ENCODE measurements at places on chromosomes 4 and X.

DNA sequence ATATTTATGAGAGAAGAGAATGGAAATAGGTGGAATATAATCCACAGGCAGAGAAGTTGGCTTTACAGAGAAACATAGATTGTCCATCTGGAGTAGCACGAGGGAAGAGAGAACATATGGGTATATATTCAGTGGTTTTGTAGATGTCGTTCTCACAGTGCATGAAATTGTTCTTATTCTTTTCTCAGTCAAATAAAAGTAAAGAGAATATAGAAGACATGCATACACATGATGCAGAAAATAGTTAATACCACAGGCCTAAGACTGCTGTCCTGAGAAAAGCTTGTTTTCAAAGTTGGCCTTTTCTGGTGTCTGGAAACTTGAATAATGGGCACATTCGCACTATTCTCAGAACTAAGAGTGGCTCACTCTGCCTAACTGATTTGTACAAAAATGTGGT is 378.1 kb downstream of the GABRG1 start:
- DNase-seq, result no peak

- no peak for DNase-seq
Measured at GRCh38 chr4:176845636-176846035, 52.9 kb upstream of the VEGFC start.

DNA sequence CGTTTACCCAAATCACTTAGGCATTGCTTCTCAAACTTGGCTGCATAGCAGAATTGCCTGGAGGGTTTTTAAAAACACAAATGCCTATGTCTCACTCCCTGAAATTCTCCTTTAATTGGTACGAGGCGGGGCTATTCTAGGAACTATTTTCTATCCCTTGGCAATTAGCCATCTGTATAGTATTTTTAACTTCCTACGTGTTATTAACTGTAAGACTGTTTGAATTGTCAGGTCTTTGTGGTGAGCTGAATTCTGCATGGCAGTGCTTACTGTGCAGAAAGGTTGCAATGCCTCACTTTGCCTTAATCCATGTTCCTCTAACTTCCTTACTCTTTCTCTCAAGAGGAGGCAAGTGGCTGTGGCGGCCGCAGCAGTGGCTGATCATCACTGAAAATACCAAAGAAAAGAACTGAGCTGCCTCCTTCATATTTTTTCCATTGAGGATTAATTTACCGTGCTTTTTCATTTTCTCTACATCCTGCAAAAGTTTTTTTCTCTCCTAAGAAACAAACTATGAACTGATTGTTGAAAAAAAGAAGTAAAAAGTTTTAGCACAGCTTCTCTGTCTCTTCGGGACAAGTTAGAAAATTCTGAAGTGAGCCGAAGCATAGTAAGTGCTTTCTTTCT is at the start of gene SHROOM3:
Gene SHROOM3, plus strand, starts transcription at position 329 of the 627 bp plus-strand sequence. CDS start 824 bp downstream, outside the sequence.
- no peak for DNase-seq

GRCh38 chrX:20974326-20974725 is 399.9 kb upstream of the CNKSR2 start:
- DNase-seq, result no peak

DNA sequence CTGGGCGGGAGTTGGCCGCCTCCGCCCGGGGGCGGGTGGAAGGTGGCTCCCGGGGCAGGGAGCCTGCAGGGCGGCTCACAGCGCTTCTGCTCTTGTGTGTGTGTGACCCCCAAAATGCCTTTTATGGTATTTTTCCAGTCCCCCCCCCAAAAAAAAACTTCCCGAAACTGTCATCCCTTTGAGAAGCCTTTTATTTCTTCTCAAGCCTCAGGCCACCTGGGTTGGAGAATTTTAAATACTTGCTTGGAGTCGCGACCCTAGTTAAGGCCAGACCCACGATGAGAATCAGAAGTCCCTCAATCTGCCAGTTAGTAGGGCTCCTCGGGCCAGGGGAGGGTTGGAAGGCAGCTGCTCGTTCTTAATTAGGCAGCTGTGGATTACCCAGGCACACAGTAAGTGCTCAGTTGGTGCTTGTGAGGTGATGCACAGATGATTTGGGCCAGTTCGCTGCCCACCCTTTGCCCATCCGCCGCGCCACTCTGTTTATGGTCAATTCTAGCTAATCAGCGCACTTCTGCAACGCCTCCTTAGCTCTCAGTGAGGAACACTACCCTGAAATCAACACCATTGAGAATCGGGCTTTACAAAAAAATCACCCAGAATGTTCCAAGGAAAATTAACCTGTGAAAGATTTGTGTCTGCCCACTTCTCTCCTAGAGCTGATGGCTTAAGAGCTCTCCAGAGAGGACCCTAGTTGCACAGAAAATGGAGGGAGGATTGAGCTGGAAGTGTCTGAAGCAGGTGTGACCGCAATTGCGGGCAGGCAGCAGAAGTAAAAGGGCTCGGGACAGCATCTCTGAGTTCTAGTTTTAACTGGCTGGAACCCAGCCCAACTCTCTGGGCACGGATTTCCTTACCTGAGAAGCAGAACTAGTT is 648 bp upstream of the SCD5 start:
- DNase-seq, result no peak

- DNase-seq, result no peak
Measured at GRCh38 chr4:120633810-120634209, 288.7 kb downstream of the PRDM5 start.

- DNase-seq, result no peak
Measured at GRCh38 chr4:145945431-145946155, 7.0 kb upstream of the ZNF827 start.

DNA sequence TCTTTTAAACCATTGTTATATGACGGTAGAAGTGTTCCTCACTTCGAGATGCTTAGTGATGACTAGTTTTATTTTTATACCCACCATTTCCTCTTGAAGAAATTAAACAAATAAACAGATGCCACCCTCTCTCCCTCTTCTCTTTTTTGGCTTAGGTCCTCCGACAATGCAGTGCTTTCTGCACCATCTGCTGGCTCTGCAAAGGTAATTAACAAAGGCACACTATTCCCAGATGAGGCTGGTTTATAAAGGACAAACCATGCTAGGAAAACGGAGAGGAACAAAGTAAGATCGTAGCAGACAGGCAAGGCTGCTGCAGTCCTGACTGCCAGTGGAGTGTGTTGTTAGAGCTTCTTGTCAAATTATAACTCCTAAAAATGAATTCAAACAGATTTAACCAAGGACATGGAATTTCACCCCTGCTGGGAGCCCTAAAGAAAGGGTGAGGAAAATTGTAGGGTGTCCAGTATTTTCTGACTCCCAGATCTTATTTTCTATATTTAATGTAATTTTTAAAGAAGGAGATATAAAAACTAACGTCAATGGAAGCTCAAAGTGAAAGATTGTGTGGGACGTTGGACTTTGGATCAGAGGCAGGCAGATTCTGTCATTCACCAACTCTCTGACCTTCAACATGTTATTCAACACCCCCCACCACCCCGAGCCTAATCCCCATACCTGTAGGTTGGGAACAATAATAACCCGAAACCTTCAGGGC is 142.1 kb downstream of the CPEB2 start:
- DNase-seq, result no peak

- no peak for DNase-seq
Measured at GRCh38 chrX:3950373-3950772, 236.9 kb upstream of the PRKX start.

DNA sequence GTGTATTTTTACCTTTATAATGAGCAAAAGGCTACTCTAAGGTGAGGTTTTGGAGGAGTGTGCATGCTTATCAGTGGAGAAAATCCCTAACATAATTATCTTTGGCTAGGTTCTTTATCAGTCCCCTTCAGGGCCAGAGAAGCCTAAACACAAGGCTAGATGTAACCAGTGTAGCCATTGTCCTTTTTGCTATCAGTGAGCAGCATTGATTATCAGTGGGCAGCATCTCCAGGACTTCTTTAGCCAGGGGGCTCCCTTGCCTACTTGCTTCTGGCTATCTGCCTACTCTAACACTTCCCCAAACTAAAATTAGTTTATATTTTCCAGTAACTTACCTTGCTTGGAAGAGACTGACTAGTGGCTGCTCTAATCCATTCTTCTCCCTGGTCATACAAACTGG is 595.6 kb downstream of the TRAM1L1 start:
- DNase-seq, result no peak

DNA sequence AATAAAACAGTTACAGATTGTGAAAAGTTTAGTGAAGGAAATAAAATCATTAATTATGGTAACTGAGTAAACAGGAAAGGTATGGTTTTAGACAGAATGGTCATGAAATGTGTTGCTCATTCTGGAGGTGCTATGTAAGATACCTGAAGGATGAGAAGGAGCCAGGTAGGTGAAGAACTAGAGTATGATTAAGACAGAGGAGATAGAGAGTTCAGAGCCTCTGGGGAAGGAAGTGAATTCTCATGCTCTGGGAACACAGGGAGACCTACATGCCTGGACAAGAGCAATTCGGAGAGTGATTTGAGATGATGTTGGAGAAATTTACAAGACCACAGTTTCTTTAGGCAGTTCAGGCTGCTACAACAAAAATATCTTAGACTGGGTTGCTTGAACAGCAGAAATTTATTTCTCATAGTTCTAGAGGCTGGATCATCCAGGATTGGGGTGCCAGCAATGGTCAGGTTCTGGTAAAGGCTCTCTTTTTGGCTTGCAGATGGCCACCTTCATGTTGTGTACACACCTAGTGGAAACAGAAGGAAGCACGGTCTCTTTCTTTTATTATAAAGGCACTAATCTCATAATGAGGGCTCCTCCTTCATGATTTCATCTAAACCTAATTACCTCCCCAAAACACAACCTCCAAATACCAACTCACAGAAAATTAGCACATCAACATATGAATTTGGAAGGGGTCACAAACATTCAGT is 1416.1 kb downstream of the PCDH7 start:
- no peak for DNase-seq

DNA sequence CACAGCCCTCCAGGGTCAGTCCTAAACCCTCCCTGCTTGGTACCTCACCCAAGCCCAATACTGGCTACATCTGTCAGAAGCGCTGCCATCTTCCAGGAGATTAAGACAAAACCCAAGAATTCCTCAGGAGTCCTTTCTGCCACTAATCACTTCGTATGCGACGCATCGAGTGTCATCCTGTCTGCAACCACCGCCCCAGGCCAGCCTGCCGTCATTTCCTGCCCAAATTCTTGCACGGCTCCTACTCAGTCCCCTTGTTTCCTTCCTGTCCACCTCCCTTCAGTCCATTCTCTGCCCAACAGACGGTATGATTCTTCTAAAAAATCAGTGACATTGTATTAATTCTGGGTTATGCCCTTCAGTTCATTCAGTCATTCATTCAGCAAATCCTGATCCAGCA is 113.6 kb downstream of the NFKB1 start:
- DNase-seq, result no peak

- no peak for DNase-seq
Measured at GRCh38 chr4:54272051-54272450, 43.0 kb downstream of the PDGFRA start.

GRCh38 chrX:134287346-134287745 is 50.4 kb downstream of the CCDC160 start:
- no peak for DNase-seq

GRCh38 chr4:168960716-168961115 is 49.3 kb downstream of the CBR4 start:
- DNase-seq, result no peak

GRCh38 chr4:2886622-2887021 is 43.0 kb downstream of the ADD1 start:
- DNase-seq, result no peak

DNA sequence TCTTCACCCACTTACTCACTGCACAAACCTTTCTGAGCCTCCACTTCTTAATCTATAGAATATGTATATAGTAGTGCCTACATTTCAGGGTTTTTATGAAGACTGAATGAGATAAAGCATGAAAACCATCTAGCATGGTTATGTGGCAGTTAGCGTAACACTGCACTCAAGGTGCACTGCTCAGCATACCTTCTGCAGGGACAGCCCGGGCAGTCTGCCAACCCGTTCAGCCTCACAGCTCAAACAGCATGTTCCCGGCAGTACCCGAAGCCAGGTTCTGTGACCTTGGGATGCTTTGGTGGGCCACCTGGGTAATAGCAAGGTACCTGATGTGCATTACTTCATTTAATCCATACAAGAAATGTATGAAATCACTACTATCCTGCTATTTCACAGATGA is 81.4 kb downstream of the DOCK11 start:
- DNase-seq, result no peak

DNA sequence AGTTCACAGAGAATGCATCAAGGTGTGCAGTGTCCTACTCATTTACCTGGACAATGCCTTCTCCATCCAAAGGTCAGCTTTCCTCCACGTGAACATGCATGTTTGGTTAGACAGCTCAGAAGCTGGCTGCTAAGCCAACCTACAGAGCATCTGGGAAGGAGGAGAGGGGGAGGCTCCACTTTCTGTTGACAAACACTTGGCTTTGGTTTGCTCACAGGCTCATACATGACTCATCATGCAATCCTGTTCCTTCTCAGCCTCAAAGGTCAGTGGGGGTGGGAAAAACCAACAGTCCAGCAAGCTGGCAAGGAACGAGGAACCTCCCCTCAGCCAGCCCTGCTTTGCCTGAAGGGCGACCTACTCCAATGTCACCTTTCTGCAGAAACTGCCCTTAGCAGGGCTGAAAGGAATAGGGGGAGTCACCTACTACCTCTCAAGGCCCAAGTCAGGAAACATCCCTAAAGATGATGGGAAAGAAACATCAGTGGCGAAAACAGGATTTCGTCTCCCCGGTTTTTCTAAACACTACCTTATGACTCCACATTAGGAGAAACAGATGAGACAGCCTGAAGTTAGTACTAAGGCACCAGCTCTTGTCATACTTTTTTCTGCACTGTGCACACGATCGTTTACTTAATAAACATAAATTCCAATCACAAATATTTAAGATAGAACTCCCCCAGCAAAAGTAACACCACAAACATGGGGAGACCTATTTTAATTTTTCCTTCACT is 37.9 kb downstream of the RELL1 start:
- no peak for DNase-seq

All from activated T-cell treated with anti-CD3 and anti-CD28 coated beads for 1 hour (primary cell).